ENCODE measurements at places on chromosomes 5 and 9.

GRCh38 chr5:119371146-119371545 lies 15.3 kb downstream of the TNFAIP8 start:
- no peak for DNase-seq

- DNase-seq: no peak
Measured at GRCh38 chr9:16830806-16831205, 39.7 kb downstream of the BNC2 start.

GRCh38 chr9:16191691-16192402 lies 639.0 kb downstream of the CCDC171 start:
- DNase-seq: peak; percentile 51

- DNase-seq: no peak
Measured at GRCh38 chr5:35026280-35026840, 21.4 kb downstream of the AGXT2 start.

- no peak for DNase-seq
Measured at GRCh38 chr9:112140936-112141335, 34.2 kb downstream of the SUSD1 start.

DNA sequence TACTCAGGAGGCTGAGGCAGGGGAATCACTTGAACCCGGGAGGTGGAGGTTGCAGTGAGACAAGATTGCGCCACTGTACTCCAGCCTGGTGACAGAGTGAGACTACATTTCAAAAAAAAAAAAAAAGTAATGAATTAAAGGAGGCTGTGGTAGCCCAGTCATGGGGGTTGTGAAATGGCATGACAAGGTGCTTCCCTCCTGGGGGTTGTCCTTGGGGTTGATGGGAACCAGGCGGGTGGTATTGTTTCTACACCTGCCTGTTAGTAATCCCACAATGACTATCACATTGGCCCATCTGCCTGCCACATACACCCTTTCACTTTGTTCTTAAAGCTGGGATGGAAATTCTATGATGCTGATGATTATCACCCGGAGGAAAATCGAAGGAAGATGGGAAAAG lies 5.6 kb downstream of the IDNK start:
- no peak for DNase-seq

- DNase-seq: peak; percentile 34
Measured at GRCh38 chr5:36392818-36393217, 91.1 kb upstream of the RANBP3L start.

DNA sequence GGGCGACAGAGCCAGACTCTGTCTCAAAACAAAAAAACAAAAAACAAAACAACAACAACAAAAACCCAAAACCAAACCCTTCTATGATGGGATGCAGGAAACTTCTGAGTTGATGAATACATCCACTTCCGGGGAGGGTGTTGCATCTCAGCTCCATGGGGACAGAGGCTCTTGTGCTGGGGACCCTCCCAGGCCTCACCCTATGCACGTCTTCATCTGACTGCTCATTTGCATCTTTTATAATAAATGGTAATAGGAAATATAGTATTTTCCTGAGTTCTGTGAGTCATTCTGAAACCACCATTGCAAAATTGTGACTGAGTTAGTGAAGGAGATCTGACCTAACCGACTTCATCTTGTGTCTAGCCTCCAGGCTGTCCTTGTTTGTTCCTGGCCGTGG lies 109.5 kb upstream of the SLC28A3 start:
- no peak for DNase-seq

DNA sequence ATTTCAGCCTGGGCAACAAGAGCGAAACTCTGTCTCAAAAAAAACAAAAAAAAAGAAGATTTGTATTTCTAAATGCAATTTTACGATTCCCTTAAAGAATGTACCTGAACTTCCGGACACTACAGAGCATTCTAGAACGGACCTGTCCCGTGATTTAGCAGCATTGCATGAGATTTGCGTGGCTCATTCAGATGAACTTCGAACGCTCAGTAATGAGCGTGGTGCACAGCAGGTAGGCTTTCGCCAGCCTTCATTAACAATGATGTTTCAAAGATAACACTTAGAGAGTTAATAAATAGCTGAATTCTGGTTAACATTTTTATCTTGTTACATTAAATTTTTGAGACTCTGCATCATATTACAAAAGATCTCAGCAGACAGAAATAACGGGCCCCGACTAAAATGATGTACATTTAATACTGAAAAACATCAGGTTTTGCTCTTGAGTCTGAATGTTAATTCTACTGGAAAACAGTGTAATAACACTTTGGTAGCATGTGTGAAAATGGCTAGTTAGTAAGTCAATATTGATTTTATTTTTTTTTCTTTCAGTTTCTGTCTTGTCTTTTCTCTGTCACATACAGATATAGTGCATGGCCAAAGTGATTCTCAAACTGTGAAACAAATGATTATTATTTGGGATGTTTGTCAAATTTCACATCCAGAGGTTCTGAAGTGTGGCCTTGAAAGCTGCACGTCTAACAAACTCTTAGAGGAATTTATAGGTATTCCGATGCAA lies 23.3 kb downstream of the CCNH start:
- DNase-seq: no peak

All from LoVo (cell line).